ENCODE measurements at places on chromosomes 7 and 10.
A peak's percentile ranks its signal among the peaks of the same experiment; 100 is the strongest.

GRCh38 chr7:117793521-117793920, 79.7 kb downstream of the CTTNBP2 start:
- DNase-seq: no peak

DNA sequence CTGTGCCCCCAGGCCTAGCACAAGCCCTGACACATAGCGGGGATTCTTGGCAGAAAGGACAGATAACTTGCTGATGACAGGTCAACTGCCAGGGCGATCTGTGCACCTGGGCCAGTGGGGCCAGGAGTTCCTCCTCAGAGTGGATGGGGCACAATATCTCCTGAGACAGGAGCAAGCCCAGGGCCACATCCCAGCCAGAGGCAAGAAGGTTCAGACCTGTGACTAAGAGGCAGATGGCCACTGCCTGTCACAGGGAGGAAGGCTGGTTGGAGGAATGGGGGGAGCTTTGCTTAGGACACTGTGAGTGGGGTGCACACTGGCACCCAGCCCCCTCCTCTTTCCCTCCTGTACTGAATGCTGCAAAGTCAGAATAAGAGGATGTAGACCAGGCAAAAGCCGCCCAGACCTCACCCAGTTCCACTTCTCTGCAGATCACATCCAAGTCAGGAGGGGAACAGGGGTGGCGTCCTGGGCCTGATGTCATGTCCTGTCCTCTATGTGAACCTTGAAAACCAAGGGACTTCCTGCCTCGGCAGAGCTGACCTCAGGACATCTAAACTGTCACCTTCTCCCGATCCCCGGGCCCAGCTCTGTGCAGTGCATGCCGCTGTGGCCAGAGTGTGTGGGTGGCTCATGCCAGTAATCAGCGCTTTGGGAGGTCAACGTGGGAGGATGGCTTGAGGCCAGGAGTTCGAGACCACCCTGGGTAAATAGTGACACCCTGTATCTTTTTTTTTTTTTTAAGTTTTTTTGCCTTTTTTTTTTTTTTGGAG, 1.3 kb downstream of the GUSB start:
- peak; percentile 24 for DNase-seq

- DNase-seq: no peak
Measured at GRCh38 chr7:71665716-71666115, 533.8 kb downstream of the GALNT17 start.

GRCh38 chr7:50721160-50721559, 61.5 kb downstream of the GRB10 start:
- no peak for DNase-seq

- no peak for DNase-seq
Measured at GRCh38 chr10:31623466-31623865, 304.4 kb downstream of the ZEB1 start.

GRCh38 chr10:82438277-82438676, 563.3 kb downstream of the NRG3 start:
- no peak for DNase-seq

- DNase-seq: no peak
Measured at GRCh38 chr7:152347888-152348287, 87.9 kb downstream of the KMT2C start.

DNA sequence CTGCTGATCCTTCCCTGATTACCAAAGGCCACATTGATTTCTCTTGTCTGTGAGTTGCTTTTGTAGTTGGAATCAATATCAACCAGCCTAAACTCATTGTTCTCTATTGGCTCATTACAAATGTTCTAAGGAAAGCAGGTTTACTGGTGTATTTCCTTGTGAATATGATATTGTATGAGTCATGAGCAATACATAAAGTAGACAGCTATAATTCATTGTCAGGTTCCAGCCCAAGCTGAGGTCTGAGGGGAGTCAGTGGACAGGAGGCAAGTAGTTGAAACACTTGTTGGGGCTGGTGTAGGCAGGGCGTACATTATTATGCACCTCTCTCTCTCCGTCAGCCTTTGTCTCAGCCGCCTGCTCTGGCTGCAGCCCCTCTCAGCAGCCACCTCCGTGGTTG, 451.7 kb downstream of the IPMK start:
- no peak for DNase-seq

DNA sequence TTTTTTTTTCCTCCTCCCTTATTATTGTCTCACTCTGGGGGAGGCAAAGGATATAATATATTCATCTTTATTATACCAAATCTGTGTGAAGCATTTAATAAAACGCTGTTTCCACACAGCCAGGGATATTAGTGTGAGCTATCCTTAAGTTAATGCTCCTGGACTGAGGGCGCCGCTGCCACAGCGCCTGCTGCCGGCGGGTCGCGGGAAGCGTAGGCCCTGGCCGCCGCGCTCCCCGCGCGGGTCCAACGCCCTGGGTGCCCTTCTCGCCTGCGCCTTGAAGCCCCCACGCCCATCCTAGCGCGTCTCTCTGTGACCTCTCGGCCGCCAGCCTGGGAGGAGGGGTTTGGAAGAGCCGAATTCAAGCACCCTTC, 9.5 kb upstream of the LBX1 start:
- DNase-seq: no peak

DNA sequence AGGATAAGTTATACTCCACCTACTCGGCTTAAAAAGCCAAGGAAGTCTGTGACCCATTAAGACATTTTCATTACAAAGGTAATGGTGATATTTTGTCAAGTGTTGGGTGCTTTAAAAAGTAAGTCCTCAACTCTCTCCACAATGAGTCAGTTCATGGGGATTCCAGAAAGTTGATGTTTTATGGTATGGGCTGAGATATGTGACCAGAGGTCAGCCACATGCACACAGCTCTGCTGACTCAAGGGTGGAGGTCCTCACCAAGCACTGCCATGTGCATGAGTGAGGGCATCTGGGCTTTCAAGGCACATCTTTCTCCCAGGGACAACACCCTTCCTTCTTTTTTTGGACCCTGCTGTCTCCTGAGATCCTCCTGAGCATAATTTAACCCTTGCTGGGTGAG, 292.9 kb downstream of the PTEN start:
- no peak for DNase-seq

DNA sequence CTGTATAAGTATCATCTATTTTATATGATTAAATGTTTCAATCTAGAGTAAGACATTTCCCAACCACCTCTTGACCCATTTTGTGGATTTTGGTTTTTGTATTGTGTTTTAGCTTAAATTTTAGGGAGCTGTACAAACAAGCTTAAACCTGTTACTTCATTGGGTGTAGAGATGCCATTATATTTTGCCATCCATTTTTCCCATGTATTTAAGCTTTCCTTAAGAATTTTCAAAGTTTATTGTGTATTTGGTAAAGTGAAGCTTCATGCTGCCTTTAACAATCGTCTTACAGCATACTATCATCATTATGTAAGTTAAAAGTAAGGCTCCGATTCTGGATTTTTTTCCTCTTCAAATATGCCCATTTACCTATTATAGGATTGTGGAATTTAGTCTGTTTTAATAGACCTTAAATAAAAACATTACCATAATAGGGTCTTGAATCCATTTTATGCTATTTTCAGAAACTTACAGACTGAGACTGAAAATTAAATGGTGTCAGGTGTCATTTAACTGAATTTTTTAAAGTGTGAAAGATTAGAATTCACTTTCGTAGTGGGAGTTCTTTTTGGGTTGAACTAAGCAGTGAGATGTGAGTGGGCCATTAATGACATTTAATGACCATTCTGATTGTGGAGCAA, 2.2 kb downstream of the KMT2E start:
- no peak for DNase-seq

DNA sequence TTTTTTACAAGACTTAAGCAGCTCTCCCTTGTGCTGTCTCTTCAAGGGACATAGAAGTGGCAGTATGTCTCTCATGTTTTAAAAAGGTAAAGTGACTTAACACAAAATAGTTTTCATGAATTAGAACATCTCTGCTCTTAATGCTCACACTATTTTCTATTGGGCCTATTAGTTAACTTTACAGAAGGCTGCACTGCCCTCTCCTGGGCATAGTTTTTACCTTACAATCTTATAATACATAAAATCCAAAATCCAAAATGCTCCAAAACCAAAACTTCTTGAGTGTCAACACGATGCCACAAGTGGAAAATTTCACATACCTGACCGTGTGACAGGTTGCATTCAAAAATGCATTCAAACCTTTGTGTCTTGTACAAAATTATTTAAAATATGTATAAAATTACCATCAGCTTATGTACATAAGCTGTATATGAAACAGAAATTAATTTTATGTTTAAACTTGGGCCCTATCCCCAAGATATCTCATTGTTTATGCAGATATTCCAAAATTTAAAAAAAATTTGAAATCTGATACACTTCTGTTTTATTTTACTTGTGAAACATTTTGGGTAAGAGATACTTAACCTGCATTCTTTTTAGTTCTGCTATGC, 25.8 kb downstream of the TES start:
- peak; percentile 52 for DNase-seq

DNA sequence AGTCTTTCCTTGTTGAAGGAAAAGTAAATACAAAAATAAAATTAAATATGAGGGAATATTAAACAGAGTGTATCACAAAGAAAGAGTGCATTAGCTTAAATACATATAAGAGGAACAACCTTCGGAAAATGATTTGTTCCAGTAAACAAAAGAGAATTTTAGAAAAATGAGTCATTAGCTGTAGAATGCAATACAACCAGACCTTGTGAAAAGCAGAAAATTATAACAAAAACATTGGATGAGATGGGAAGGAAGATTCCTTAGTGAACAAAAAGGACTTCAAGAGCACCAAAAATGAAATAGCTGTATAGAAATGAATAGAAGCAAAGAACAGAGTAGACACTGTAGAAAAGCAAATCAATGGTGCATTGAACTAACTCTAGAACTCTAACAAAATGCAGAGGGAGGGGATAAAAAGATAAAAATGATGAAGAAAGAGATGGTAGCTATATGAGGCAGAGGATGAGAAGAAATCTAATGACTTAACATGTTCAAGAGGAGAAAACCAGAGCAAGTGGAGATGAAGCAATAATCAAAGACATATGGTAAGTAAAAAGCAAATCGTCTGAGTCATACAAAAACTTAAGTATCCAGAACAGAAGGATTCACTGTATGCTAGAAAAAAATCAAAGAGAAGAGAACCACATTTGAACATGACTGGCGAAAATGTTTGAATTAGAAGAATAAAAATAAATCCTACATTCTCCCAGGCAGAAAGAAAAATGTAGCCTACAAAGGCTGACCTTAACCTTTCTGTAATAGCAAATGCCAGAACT, 190.5 kb downstream of the TMEM26 start:
- DNase-seq: no peak

- DNase-seq: no peak
Measured at GRCh38 chr10:70038923-70039322, 13.7 kb upstream of the MACROH2A2 start.

DNA sequence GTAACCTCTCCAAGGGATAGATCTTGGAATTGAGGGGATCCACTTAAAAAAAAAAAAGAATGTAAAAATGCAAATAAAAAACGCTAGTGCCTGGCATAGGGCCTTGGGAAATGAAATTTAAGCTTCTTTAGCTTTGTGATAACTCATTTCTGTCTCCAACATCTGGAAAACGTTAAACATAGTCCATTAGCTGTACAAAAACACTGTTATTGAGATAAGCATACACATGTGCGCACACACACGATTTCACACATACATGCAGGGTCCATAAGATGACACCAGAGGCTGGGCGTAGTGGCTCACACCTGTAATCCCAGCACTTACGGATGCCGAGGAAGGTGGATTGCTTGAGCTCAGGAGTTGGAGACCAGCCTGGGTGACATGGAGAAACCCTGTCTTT, 13.7 kb upstream of the CUL2 start:
- no peak for DNase-seq

GRCh38 chr10:132382231-132382922, 14.6 kb upstream of the PWWP2B start:
- no peak for DNase-seq

All from CD4-positive, alpha-beta T cell treated with Interleukin-6 at 100 ng/mL for 8 hours (primary cell).